LNCaP clone FGC (cell line): ENCODE measurements at places on chromosomes 3 and 15.
A peak's percentile ranks its signal among the peaks of the same experiment; 100 is the strongest.

- DNase-seq = no peak
These were observed 12.3 kb downstream of the HCLS1 start for GRCh38 chr3:121648219-121648958.

- no peak for DNase-seq
These were observed 81.7 kb downstream of the PRICKLE2 start for GRCh38 chr3:64143409-64144130.

- no peak for DNase-seq
These were observed 3.9 kb upstream of the CCDC9B start for GRCh38 chr15:40344631-40345120.

DNA sequence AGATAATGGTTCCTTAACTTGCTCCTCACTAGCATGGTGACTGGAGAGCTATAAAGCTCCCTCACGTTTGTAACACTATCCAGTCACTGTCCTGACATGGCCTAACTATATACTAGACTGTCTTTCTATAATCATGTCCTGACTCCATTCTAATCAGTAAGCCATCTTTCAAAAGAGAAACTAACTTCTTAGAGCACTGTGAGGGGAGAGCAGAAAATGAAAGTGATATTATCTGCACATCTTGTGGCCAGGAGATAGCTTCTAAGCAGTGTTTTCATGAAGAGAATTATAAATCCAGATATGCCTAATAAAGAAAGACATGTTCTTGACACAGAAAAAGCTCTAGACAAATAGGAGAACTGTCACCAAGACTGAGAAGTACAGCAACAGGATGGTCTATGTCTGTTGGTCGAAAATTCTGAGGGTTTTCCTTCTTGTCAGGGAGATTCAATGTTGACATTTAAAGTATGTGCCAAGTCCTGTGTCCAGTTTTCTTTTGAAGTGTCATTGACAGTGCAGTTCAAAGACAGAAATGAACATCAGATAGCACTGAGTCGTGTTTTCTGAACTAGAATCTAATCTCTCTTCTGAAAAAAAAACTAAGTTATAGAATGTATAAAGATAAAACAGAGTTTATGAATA, 230.6 kb upstream of the PEX5L start:
- DNase-seq = no peak

DNA sequence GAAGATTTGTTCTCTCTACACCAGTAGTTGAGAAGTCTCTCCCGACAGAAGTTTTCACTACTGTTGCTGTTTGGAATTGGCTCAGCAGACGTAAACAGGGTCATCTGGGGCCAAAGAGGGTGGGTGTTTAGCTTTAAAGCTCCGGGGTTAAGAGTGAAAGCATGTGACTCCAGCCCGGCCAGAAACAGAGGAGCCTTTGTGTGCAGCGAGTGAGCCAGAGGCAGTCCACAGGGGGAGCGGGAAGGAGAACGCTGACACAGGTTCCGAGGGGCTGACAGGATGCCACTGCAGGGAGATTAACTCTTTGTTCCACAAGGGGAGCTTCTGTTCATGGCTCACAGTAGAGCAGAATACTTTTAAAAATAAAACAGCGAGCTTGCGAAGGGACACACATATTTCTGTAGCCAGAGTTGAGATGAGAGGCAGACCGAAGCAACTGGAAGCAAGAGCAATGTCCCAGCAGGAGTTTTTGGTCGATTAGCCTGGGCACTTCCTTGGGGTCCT, 26.9 kb downstream of the BMF start:
- DNase-seq = no peak

DNA sequence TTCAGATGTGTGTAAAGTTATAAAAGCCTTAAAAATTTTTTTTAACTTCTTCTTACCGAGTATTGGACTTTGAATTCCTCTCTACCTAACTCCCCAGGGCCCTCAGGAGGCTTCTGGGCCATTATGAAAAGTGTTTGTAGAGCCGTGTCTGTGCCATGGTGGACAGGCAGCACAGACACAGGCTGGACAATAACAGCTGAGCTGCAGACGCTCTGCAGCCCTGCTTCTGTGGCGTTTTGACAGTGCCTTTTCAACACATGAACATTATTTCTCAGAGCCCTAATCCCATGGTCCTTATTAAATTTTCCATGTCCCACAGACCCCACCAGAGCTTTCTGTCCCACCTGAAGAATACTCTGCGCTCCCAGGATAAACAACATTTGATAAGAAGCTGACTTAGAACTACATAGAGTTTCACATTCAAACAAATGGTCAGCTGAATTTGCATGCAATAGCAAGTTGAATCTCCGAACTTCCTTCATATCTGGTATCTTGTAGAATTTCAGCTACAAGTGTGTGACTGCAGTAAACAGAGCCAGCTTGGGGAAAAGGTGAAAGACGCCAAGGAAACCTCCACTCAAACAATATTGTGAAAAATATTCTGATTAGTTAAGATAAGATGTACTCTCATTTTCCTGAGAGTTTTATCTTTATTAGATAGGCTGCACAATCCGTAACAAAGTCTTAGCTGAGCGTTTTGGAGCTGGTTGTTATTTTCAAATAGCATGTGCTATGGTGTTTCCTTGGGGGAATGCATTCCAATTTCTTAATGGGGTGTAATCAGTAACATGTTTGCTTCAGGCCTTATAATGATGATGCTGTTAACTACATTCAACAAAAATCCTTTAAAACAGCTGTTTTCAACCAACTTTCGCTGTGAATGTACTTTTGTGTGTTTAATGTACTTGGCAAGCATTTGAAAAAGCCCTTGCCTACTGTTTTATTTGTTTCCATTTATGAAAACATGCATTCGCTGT, 378.2 kb downstream of the MECOM start:
- DNase-seq = no peak

DNA sequence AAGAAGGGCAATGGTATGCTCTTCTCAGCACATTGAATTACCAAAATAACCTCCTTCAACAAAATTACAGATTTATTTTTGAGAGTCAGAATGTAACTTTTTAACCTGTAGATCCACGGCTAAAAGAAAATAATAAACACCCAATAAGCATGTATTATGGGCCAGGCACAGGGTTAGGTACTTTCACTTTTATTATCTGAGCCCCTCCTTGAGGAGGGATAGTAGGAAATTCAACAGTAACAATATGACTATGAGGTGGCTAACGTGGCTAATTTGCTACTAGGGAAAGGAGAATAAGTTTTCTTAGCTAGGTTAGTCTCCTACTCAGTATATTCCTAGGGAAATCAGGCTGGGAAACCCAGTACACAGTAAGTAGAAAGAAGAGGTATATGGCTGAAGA, 306.9 kb downstream of the GAP43 start:
- DNase-seq = no peak

GRCh38 chr3:141129541-141130011, 78.4 kb downstream of the SPSB4 start:
- DNase-seq = no peak

DNA sequence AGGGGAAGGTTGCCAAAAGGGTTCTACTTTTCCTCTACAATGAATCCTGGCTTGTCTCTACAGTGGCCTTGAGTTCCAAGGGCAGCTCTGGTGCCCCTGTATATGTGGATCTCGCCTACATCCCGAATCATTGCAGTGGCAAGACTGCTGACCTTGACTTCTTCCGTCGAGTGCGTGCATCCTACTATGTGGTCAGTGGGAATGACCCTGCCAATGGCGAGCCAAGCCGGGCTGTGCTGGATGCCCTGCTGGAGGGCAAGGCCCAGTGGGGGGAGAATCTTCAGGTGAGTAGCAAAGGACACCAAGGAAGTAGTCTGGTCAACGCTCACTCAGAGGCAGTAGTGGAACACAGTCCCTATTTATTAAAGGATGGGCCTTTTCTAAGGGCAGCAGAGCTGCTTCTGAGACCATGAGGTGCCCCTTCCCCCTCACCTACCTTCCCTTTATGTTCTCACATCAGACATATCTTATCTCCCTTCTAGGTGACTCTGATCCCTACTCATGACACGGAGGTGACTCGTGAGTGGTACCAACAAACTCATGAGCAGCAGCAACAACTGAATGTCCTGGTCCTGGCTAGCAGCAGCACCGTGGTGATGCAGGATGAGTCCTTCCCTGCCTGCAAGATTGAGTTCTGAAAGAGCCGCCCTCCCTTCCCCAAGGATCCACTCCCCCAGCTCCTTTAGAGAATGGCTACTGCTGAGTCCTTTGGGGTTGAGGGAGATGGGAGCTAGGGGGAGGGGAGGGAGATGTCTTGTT, 12.4 kb downstream of the MAP1A start:
- no peak for DNase-seq

DNA sequence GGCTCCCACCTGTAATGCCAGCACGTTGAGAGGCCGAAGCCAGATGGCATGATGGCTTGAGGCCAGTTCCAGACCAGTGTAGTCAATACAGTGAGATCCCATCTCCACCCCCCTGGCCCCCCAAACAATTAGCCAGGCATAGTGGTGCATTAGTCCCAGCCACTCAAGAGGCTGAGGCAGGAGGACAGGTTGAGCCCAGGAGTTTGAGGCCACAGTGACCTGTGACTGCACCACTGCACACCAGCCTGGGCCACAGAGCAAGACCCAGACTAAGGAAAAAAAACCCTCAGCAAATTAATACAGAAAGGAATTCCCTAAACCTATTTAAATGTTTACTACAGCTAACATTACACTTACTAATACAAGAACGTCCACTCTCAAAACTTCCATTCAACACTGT, 424.6 kb downstream of the SHQ1 start:
- no peak for DNase-seq

DNA sequence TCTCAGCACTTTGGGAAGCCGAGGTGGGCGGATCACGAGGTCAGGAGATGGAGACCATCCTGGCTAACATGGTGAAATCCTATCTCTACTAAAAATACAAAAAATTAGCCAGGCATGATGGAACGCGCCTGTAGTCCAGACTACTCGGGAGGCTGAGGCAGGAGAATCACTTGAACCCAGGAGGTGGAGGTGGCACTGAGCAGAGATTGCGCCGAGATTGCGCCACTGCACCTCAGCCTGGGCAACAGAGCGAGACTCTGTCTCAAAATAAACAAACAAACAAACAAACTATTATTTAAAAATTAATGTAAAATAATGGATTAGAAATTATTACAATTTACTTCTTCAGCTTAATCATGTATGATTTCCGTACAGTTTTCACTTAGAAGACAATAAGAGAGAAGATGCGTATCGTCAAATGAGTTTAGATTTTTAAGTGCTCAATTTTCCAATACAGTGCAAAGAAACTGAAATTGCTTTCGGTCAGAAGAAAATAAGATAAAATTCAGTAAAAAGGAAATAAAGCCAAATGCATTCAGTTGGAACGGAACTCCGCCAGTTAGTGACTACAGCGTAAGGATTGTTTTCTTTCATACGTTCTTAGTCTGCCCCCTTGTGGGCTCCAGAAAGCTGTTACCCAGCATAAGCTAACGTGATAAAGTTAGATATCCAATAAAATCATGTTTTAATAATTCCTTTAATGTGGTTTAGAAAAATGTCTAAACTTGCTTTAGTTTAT, 24.8 kb downstream of the AADAC start:
- DNase-seq = peak; percentile 59

- DNase-seq = no peak
These were observed 53.8 kb upstream of the RAB6B start for GRCh38 chr3:133949438-133949837.

- no peak for DNase-seq
These were observed 114.8 kb downstream of the FILIP1L start for GRCh38 chr3:99999536-99999935.

- no peak for DNase-seq
These were observed 166.5 kb upstream of the ATP11B start for GRCh38 chr3:182626484-182627467.

- DNase-seq = no peak
These were observed 26.3 kb downstream of the NR2F2 start for GRCh38 chr15:96356494-96357455.

- DNase-seq = no peak
These were observed 50.0 kb downstream of the RHCG start for GRCh38 chr15:89446255-89446891.

GRCh38 chr3:42067326-42067725, 23.8 kb upstream of the TRAK1 start:
- no peak for DNase-seq

GRCh38 chr3:87792534-87793336, 266.1 kb downstream of the CGGBP1 start:
- no peak for DNase-seq

- no peak for DNase-seq
These were observed 63.3 kb downstream of the IQSEC1 start for GRCh38 chr3:13009946-13010315.

GRCh38 chr3:52339612-52340011, 23.5 kb downstream of the DNAH1 start:
- peak; percentile 78 for DNase-seq

DNA sequence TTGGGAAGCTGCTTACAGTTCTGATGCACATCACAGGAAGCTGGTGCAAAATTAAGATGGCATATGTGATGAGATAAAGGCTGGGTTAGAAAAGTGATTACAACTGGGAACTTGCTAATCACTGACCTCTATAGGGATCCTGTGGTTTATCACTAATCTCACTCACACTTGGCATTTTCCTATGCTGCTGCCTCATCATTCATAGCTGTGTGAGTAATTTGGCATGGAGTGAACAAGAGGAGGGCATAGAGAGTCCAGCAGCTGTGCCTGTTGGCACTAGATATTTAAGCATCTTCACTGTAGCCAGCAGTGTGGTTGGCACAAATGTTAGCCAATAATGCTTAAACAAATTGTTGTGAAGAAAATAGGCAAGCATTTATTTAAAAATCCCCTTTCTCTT, 217.7 kb upstream of the CGNL1 start:
- peak; percentile 73 for DNase-seq

GRCh38 chr3:107213044-107213669, 164.1 kb upstream of the CCDC54 start:
- DNase-seq = no peak

- DNase-seq = no peak
These were observed 95.7 kb downstream of the CPN2 start for GRCh38 chr3:194255252-194256039.

- DNase-seq = no peak
These were observed 187.2 kb upstream of the NR2E3 start for GRCh38 chr15:71623111-71623510.

DNA sequence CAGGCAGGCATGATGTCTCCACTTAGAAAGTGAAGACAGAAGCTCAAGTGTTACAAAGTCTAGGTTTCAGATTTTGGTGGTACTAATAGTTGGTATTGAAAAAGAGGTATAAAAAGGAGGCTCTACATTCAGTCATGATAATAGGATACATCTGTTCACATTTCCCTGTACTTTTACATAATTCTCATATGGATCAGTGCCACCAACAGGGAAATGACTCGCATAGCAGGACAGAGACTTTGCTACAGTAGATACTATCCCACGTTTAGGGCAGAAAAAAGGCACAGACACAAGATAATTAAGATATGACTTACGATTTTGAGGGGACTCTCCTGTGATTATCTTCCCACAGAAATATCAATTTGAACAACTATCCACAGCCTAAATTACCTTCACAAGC, 1062.9 kb upstream of the EPHA6 start:
- no peak for DNase-seq

- no peak for DNase-seq
These were observed 76.0 kb downstream of the ETFA start for GRCh38 chr15:76235186-76235826.

DNA sequence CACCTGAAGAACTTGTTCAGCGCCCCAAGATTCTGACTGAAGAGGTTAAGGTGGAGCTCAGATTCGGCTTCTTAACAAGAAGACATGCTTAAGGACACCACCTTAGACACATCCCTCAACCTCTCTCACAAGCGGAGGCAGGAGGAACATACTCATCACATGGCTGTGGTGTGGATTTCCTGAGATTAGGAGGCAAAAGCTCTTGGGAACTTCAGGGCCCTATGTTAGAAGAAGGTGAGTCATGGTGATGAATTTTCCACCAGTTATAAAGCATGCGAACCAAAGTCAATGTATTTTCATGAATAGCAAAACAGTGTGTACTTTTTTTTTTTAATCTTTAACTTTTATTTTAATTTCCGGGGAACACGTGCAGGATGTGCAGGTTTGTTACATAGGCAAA, 212.2 kb upstream of the SUCLG2 start:
- DNase-seq = no peak

GRCh38 chr15:57165992-57166391, 210.3 kb upstream of the CGNL1 start:
- DNase-seq = no peak
